Naive thymus-derived CD4-positive, alpha-beta T cell (primary cell): ENCODE measurements at places on chromosomes 16 and 17.

GRCh38 chr17:28327031-28327607 is 8.1 kb downstream of the TMEM97 start:
- DNase-seq = no peak

DNA sequence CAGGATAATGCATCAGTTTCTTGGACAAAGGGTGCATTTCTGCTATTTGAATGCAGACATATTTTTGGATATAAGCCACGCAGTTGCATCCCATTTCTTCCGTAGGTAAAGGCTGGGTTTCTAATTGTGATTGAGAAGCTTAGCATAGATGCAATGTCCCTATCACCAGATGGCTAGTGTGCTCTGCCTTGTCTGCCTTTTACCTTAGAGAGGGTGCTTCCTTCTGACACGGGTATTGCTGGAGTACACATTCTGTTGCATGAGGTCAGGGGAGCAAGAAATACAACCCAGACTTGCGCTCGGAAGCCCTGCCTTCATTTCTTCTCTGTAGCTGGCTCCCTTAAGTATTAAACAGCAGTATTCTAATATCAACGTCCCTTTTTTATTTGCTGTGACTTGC is 337.4 kb downstream of the WWOX start:
- no peak for DNase-seq

DNA sequence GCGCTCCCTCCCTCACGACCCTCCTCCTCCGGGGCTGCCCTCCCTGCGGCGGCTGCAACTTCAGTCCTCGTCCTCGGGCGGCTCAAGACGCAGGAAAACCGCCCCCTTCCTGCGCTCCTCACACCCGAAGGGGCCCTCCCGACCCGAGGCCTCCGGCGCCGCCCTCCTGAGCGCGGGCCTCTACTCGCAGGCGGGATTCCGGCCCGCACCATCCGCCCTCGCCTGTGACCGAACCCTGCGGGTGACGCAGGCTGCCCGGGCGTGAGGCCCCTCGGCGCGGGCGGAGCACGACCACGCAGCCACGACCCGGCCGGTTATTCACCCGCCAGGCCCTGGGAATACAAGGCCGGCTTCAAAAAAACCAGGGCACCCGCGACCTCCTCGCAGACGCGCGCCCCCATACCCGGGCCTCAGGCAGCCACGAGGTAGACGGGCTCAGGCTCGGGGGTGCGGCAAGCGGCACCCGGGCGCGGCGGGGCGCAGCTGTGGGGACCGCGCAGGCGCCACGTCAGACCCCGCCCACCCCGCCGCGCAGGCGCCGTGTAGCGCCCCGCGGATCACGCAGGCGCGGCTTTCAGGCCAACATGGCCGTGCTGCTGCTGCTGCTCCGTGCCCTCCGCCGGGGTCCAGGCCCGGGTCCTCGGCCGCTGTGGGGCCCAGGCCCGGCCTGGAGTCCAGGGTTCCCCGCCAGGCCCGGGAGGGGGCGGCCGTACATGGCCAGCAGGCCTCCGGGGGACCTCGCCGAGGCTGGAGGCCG is at the start of gene SPG7:
TSS of gene SPG7 (plus strand) at position 570 of the 757 bp plus-strand sequence. CDS start at position 585, 15 bp downstream.
- DNase-seq = peak; percentile 92

GRCh38 chr17:28684963-28685362 is 23.0 kb downstream of the SUPT6H start:
- no peak for DNase-seq

DNA sequence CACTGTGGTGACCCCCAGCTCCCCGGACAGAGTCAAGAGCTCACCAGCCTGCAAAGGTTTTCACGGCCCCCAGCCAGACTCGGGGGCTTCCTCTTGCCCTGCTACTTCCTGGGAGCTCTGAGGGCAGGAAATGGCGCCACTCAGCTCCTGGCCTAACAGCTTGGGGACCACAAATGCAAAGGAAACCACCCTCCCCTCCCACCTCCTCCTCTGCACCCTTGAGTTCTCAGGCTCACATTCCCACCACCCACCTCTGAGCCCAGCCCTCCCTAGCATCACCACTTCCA is 375 bp upstream of the SPN start:
- peak; percentile 29 for DNase-seq
